ENCODE measurements at places on chromosomes 4 and X.

GRCh38 chrX:54043541-54044125, 640 bp downstream of the PHF8 start:
- DNase-seq: no peak

- DNase-seq: no peak
These were observed 4.3 kb downstream of the CLGN start for GRCh38 chr4:140423106-140423505.

GRCh38 chr4:52894443-52894842, 32.3 kb downstream of the RASL11B start:
- DNase-seq: no peak

- DNase-seq: no peak
These were observed 19.2 kb downstream of the ETDC start for GRCh38 chrX:135328421-135329005.

- DNase-seq: no peak
These were observed 44.0 kb downstream of the ABLIM2 start for GRCh38 chr4:8114456-8115202.

- no peak for DNase-seq
These were observed 107.9 kb downstream of the CPEB2 start for GRCh38 chr4:15110120-15110571.

DNA sequence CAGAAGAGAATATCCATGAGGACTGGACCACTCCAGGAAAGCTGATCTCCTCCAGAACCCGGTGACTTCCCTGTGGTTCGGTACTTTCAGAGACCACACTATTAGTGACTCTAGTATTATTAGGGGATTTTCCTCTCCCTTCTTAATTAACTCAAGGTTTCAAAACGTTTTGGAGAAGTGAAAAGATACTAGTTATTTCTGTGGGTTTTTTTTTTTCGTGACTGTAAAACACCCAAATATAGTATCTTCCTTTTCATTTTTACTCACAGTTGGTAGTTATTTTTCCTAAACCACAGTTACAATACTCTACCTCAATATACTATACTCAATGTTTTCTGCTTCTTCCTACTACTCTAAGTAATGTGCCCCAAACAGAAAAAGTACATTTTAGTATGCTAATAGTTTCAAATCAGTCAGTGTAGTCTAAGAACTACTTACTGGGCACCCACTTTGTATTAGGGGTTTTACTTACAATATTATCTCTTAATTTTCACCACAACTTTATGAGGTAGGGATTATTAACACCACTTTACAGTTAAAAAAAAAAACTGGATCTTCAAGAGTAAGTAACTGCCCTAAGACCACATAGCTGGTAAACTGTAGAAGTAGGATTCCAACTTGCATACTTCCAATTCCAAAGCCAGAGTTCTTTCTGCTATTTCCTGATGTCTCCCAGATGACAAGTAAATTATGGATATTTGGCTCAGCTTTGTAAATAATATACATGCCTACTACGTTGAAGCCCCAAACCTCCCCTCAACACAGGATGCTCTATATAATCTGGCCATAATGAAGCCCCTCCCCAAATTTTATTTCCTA, 45.0 kb downstream of the SLC9A7 start:
- peak; percentile 82 for DNase-seq

GRCh38 chrX:69121321-69122000, 43.8 kb downstream of the PJA1 start:
- no peak for DNase-seq

- no peak for DNase-seq
These were observed 105.6 kb downstream of the HNRNPD start for GRCh38 chr4:82268050-82268825.

DNA sequence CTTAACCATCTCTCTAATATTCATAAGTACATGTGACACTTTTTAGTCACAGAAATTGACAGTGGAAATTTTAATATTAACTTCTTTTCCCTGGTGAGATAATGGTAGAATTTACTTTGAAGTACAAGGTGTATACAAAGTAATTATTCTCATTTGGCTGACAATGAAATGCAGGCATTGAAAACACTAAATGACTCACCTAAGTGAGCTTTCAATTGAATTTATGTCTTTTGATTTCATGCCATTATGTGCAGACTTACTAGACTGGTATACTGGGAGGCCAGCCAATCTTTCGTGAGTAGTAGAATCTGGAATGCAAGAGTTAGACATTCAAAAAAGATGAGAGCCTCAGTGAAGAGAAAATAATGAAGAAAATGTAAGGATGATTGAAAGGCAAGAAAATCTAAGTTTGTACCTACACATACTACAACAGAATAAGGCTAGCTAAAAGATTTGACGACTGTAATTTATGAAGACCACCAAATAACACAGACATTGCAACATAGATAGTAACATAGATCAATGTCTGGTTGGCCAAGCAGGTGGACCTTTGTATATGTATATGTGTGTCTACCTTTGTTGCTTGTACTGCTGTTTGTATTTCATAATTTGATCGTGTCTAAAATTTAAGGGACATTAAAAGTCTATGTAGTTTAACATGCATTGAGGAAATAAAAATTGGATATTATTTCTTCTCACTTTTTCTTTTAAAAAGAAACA, 459.7 kb downstream of the IL15 start:
- no peak for DNase-seq

GRCh38 chr4:20323991-20324390, 72.3 kb downstream of the SLIT2 start:
- no peak for DNase-seq

DNA sequence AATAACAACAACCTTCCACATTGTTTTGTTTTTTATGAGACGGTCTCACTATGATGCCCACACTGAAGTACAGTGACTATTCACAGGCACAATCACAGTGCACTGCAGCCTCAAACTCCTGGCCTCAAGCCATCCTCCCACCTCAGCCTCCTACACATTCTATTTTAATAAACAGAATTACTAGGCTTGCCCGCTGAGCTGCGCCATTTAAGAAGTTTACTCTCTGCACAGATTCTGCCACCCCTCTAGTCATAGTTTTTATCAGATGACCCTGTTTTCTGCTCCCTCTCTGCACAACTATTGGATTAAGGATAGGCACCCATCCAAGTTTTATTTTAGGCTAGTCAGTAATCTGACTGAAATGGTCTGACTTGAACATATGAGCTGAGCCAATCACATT, 11.3 kb upstream of the COX18 start:
- DNase-seq: no peak

DNA sequence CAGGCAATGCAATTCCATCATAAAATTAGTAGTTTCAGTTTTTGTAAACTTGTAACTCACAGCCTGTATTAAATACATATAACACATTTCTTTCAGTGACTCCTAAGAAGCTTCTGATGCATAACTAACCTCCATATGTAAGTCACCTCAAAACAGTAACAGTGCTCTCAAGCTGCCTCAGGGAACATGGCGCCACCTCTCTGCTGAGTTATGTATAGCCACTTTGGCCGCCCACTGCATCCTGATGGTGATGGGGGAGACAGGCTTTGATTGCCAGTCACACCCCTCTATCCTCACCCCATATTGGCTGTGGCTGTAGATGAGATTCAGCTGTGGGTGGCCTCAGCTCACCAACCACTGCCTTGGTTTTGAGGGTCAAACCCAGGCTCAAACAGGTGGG, 54.3 kb downstream of the LRBA start:
- DNase-seq: no peak

DNA sequence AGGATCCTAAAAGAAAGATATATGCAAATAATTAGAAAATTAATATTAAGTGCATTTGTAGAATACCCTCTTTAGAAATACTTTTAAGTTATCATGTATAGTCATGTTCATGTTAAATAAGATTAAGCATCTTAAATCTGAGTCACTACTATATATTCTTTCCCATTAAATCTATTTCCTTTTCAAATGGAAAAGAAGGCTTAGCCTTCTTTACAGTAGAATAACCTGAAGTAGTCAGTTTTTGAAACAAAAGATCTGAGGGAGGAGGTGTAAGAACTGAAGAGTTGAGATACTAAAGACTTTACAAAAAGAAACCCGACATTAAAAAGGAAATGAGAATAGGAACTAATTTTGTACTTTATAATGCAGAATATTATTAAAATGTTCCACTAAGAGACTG, 14.7 kb upstream of the HSD17B13 start:
- no peak for DNase-seq

DNA sequence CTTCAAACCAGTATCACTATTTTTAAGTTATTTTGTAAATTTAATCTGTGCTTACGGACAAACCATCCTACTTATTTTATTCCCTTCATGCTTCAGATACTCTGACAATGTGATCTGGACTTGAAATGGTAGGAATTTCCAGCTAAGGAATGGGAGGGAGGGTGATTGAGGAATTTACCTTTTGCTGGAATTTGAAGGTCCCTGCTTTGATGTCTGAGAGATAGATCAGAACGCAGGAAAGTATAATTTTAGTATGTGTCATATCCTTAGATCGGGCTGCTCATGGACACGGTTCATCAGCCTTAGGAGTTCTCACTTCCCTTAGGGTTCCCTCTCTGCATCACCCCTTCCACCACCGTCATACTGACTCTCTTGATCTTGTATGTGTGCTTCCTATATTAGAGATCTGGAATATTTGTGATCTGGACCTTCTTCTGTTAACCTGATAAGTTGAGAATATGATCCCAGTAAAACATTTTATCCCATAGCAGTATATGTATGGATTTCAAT, 16.8 kb downstream of the OCRL start:
- DNase-seq: no peak

- no peak for DNase-seq
These were observed 46.0 kb downstream of the ANXA5 start for GRCh38 chr4:121650741-121651140.

DNA sequence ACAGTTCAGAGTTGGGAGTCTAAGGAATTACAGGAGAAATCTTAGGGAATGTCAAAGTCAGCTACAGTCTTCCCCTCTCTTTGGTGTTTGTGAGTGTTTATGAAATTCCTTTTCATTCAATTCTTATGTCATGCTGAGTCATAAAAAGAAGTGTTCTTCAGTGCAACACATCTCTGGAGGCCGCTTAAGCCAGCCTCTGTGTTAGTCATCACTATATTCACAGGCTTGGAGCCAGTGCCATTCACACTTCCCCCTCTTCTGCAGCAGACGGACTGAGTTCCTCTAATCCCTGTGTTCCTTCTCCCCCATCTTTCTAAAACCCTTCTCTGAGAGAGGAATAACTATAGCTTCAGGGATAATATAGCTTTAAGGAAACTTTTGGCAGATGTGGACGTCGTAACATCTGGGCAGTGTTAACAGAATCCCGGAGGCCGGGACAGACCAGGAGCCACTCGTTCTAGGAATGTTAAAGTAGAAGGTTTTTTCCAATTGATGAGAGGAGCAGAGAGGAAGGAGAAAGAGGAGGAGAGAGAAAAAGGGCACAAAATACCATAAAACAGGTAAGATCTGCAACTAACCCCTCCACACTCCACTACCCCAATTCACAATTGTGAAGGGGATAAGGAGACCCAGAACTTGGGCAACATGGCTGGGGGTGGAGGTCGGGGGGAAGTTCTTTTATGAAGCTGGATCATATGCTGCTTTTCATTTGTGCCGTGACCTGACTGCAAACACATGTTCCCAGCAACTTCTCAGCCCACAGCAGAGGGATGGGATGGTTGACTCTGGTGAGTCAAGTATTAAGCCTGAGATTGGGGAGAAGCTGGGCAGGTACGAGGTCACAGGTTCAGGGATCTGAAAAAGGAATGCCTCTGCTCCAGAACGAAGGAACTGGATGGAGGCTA, at the start of gene SRPX2:
SRPX2 (plus strand) TSS at position 244 of the 905 bp plus-strand sequence. CDS start 2,124 bp downstream, outside the sequence.
- DNase-seq: no peak

DNA sequence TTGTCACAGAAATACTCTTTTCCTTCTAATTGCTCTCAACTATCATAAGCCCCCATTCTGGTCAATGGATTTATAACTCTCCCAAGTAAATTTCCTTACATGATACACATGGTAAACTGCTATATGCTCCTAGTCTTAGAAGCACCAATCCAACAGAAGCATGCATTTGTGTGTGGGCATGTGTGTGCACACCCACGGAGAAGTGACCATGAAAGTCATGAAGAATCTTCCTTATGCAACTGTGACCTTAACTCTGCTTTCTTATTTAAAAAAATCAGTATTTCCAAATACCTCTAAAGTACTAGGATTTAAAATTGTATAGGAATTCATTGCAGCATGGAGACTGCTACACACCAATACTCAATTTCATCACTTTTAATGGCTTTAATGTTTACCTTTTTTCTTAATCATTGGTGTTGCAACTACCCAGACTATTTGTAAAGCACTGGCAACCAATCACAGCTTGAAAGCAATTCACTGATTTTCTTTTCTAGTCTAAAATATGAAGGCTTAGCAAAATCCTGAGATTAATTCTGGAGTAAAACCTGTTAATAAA, 47.6 kb downstream of the MAML3 start:
- DNase-seq: no peak

DNA sequence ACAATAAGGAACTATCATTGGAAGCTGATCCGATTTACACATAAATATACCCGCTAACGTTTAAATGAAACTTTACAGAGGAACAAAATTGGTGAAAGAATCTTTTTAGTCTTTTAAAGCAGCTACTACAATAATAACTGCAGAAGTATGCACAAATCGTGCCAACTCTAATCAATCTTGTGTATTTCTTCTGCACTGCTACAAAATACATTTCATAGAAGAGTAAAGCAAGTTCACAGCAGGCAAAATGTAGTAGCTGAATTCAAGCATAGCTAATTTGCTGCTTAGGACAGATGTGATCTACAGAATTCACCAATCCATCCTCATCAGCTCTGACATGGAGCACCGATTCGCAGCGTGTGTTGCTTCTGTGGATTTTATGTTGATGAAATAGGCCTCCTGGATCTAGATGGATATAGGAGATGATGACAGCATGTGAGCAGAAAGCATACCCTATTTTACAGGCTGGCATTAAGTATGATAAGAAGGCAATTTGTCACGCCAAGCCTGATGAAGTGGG, 367.3 kb upstream of the FGF13 start:
- no peak for DNase-seq

DNA sequence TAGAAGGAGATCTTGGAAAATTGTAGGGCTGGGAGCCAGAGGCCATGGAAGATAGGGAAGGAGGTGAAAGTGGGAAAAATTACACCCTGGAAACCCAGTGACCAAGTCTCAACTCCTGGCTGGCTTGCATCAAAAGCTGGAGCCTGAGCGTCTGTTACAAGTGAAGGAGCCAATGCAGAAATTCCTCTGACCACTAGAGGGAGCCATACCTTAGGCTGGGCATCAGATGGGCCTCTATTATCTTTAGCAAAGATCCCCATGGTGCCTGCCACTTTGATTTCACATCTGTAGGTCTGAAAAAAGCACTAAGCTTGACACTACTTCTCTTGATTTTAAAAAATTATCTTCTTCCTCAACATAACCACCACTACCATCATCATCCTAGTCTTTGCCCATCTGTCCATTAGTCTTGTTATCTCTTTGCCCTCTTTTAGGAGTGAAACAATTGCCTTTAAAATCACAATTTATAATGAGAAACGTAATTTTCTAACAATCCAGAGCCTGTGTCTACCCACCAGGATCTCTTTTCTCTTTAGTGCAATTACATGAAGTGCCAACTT, 62.9 kb downstream of the ANAPC4 start:
- peak; percentile 11 for DNase-seq

DNA sequence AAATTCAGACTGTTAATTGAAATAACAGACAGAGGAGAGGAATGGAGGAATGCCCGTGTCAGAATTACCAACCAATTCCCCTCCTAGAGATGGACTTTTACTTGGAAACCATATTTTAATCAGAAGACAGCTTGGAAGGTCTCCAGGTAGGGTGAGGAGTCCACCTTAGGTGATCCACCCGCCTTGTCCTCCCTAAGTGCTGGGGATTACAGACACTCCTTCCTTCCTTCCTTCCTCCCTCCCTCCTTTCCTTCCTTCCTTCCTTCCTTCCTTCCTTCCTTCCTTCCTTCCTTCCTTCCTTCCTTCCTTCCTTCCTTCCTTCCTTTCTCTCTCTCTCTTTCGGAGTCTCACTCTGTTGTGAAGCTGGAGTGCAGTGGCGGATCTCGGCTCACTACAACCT, 328.0 kb downstream of the RAPGEF2 start:
- no peak for DNase-seq

All from GM12878 (cell line).